Stimulated activated CD4-positive, alpha-beta T cell treated with anti-CD3 and anti-CD28 coated beads, Interleukin-2, amount 100 ng/mL, for 4 hours (primary cell): ENCODE measurements at places on chromosomes 1 and 21.

- no peak for DNase-seq
These were observed 38.2 kb downstream of the SLC9A1 start for GRCh38 chr1:27116697-27117096.

- no peak for DNase-seq
These were observed 108.8 kb downstream of the SYF2 start for GRCh38 chr1:25123551-25123950.

DNA sequence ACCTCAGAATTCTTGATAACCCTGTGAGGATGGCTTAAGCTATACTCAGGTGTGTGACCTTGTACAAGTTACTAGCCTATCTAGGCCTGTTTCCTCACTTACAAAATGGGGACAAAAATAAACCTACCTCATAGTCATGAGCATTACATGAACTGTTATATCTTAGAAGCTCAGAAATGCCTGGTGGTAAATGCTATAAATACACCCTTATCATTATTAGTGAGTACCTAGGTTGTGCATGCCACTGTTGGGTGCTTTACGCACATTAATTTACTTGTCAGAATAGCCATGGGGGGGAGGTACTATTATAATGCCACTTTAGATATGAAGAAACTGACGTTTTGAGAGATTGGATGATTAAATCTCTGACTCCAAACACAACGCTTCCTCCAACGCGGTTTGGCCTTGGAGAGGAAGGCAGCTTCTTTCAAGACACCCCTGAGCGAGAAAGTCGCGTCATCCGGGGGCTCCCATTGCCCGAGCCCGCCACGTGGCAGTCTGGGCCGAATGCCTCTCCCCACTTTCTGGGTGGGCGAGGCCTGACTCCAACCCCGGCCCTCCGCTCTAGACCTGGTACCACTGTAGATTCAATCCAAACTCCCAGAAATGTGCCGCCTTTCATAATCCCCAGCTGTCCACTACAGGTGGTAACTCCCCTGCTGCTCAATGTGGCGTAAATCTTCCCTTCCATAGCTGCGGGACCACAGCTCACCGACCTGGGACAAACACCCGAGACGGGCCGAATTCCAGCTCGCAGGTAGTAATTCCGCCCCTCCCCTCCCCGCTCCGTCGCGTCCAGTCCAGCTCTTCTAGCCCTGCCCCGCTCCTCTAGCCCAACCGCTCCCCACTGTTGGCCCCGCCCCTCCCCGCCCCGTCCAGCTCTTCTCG lies 771 bp upstream of the RAD54L start:
- DNase-seq: peak; percentile 50

DNA sequence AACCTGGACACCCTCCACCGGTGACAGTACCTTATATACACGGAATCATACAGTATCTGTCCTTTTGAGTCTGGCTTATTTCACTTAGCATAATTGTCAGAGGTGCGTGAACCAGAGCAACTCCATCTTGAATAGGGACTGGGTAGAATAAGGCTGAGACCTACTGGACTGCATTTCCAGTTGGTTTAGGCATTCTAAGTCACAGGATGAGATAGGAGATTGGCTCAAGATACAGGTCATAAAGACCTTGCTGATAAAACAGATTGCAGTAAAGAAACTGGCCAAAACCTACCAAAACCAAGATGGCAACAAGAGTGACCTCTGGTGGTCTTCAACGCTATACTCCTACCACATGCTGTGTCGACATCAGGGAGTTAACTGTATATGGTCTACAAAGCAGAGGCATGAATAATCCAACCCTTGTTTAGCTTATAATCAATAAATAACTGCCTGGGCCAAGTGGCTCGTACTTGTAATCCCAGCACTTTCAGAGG lies 1.4 kb upstream of the FDPS start:
- DNase-seq: no peak

- DNase-seq: no peak
These were observed 106.7 kb downstream of the CNIH3 start for GRCh38 chr1:224722838-224723237.

DNA sequence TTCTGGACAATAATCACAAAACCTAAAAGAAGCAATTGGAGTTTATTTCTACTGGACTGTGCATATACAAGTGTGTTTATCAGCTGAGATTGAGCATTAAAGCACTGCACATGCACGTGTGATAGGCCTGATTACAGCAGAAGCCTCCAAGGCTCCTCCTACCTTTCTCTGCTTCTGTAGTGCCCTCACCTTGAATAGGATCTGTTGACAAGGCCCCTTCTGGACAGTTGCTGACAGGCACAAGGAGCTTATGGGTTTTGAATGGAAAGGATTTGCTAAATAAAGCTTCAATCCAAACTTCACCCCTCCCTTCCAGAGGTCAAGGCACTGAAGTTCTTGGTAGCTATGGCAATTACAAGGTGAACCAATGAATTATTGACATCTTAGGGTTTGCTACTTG lies 7.9 kb upstream of the SGIP1 start:
- no peak for DNase-seq
